ENCODE measurements at places on chromosomes 4 and X. TPM values are rescaled to one million over a fixed set of nuclear protein-coding genes. Genes with fewer than 3 reads are reported as not detected.

The CXCL13 gene
- polyA plus RNA-seq = 0.41 TPM

DNA sequence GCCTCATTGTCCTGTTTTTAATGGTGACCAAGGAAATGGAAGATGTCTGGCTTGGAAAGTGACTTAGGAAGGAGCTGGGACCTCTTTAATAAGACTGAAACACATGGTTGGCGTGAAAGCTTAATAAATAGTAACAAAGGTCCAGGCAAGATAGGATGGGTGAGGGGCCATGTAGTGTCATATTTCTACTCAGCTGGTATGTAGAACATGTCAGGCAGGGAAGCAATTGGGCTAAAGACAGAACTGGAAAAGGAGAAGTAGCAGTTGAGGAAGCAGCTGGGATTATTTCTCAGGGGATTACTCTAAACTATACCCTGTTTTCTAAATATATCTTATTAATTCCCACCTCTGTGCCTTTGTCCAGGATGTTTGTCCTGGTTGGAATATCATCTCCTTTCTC is 18.6 kb downstream of the ITGB1BP2 start:
- DNase-seq = no peak

The TMEM255A gene
- 0.63 TPM for polyA plus RNA-seq

DNA sequence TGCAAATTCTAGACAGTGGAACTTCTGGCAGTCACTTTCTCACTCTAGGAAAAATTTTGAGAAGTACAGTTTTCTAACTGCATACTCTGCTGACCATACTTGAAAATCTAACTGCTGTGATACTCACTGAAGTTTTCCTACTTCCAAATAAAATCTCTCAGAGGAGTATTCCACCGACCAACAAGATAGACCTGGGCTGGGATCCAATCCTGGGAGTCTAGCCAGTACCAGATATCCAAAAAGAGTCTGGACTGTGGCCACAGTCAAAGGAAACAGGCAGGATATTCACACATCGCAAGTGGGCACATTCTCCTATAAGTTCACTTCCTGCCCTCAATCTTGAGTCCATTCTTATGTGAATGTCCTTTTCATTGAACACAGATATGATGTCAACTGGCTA is 1138.7 kb upstream of the PCDH7 start:
- no peak for DNase-seq

Data from renal cortex interstitium (tissue), 15 donors.